Stimulated activated CD4-positive, alpha-beta T cell treated with anti-CD3 and anti-CD28 coated beads, TNF-alpha, amount 100 ng/mL, for 24 hours (primary cell): ENCODE measurements at places on chromosomes 13 and 19.

DNA sequence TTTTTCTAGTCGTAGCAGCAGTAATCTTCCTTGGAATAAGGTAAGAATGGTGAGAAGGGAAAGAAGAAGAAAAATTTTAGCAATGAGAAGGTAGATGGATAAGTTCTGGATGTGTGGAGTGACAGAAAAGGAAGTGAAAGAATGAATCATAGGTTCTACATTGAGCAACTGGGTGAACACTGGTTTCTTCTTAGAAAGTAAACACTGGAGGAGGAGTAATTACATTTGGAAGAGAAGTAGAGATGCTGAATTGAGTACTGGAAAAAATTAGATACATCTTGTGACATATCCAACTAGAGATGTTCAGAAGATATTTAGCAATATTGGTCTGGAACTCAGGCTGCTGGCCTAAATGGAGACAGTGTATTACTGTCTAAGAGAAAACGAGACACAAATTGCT, 148.5 kb downstream of the GPC5 start:
- no peak for DNase-seq

DNA sequence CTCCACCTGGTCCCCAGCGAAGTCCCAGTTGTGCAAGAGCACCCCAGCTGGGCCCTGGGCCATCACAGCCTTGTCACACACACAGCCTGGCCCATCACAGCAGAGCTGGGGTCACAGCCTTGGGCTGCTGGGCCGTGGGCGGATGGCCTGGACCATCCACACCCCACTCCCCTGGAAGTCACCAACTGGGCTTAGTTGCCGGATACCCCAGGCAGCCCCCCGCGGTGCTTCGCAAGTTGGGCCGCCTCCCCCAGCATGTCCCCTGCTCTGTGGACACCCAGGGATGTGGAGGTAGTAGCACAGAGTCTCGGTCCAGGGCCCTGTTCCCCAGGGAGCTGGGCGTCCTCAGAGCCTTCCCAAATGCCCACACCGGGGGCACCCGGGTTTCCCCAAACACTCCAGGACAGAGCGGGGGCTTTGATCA, 4.5 kb upstream of the ZNF554 start:
- DNase-seq = no peak

- DNase-seq = no peak
These were observed 18.6 kb downstream of the FCGBP start for GRCh38 chr19:39915848-39916215.

DNA sequence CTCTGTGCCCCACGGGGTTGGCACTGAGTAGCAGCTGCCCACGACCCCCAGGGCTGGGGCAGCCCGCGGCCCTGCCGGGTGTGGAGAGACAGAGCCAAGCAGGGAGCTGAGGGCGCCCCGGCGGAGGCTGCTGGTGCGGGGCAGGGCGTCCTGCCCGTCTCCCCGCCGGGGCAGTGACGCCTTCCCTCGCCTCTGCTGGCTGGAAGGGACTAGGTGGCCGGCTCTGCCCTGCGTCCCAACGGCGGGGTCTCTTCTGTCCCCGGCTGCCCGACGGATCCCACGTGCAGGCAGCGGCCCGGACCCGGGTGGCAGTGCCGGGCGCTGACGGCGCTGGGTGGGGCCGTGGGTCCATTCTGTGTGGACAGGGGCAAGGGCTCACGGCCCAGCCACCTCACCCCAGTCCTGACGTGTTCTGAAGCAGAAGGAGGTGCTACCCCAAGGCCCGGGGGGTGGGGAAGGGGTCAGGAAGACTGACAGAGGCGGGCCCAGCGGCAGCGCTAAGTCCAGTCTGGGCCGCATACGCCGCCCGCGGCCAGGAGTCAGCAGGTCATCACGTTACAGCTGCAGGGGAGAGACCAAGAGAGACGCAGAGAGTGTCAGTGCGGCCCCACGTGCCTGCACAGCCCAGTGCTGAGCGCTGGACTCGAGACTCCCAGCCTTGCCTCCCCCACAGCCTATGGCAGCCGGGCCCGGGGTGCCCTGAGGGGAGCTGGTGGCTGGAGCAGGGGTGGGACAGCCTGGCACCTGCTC, 15.1 kb upstream of the PLPP2 start:
- no peak for DNase-seq

DNA sequence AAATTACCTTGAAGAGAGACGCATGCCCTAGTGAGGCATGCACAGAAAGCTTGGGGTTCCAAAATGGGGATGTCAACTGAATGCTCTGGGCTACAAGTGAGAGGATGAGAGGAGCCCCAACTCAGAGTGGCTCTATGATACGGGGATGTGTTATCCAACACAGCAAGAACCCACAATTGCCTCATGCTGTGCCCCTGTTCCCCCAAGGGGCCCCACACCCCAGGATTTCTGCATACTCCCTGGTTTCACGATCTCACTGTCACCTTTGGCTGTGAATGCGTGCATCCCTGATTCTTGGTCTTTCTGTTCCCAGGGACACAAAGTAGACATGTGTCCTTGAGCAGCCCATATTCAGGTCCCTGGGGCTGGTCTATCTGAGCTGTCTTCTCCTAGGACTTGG, 29.3 kb downstream of the WDR88 start:
- DNase-seq = no peak

DNA sequence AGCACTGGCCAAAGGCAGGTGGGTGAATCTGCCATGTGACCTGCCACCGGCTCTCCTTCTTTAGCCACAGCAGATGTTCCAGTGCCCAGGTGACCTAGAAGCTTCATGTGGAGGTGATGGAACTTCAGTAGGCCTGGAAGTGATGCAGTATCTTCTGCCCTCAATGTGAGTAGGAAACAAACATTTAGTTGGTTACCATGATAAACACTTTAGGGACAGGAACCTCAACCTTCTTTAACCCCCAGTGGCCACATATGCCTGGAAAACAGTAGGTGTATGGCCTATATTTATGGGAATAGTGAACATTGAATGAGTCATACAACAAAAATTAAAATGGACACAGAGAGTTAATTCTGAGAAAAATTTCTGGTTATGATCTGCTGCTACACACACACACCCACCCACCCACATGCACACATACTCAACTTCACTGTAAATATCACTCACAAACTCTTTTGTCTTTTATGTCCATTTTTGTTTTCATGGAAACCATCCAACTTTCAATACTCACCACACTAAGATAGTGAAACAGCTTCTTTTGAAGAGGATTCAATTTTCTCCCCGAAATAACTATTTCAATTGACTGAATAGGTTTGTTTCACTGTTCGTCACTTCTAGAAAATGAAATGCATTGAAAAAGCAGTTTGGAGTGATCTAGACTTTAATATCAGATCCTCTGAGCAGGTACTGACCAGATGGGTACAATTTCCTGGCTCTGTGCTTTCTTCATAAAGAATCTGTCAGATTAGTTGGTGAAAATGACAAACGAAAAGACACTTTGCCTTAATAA, 97.3 kb downstream of the STARD13 start:
- DNase-seq = no peak

GRCh38 chr19:35168196-35168595, 13.7 kb downstream of the FXYD5 start:
- DNase-seq = no peak

GRCh38 chr19:29662604-29663404, 2.5 kb upstream of the PLEKHF1 start:
- DNase-seq = no peak

DNA sequence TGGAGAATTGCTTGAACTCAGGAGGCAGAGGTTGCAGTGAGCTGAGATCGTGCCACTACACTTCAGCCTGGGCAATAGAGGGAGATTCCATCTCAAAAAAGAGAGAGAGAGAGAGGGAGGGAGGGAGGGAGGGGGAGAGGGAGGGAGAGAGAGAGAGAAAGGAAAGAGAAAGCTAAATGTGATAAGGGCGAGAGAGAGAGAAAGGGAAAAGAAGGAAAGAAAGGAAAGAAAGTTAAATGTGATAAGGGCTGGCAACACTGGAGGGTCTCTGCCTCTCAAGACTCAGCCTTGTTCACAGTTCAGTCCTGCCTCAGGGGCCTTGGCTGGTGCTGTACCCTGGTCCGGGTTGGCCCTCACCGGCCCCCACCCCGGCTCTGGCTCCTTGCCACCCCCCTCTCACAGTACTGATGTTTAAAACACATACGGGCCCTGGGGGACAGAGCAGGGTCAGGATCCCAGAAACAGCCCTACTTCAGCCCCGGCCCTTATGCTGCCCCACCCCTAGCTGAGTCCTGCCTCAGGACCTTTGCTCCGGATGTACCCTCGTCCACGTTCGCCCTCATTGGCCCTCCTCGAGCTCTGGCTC, 3.5 kb downstream of the MAP1S start:
- DNase-seq = no peak

- no peak for DNase-seq
These were observed 45.9 kb upstream of the KCTD15 start for GRCh38 chr19:33750587-33751435.

DNA sequence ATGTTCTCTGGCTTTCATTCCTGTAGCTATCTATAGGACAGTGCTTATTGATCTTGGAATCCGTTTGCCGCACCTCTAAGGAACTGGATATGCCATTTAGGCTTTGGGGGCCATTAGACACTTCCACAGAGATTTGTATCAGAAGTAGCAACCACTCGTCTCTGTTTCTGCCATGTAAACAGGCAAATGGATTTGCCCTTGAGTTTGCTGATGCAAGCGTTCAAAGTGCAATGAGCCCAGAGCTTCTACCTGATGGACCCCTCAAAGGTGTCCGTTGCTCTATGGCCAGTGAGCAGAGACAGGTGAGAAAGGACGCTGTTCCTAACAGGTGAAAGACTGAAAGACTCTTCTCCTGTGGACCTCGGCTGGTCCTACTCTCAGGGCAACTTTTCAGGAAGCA, 302.9 kb downstream of the ZNF536 start:
- DNase-seq = no peak

DNA sequence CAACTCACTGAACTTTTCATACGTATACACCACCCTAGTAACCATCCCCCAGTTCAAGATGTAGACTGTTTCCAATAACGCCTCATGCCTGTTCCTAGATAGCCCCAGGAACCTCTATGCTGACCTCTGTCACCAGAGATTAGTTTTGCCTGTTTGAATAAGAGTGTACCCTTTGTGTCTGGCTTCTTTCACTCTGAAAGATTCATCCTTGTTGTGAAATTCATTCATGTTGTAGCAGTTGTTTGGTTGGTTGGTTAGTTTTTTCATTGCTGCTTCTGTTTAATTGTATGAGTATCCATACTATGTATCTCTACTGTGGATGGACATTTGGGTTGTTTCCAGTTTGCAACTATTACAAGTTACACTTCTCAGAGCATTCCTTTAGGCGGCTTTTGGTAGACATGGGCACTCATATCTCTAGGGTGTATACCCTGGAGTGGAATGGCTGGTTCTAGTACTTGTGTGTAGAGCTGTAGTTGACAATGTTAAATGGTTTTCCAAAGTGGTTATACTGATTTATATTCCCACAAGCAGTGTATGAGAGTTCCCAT, 1.6 kb downstream of the RNASEH2B start:
- DNase-seq = no peak

DNA sequence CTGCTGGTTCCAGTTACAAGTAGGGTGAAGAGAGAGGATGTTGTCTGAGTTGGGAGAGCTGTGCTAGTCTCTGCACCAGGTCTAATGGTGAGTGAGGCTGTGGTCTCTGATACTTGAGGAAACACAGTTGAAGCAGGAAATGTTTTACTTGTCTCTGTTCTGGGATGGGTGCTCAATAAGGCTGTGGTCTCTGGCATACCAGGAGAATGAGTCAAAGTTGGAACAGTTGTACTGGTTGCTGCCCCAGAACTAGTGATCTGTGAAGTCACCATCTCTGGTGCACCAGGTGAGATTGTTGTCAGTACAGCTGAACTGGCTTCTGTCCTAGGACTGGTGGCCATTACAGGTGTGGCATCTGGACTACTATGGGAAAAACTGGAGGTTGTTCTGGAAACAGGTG, 74.7 kb downstream of the MUC16 start:
- no peak for DNase-seq

- DNase-seq = no peak
These were observed 2.1 kb upstream of the ZNF224 start for GRCh38 chr19:44092108-44092507.
